Substantia nigra (tissue), 51 donors: ENCODE measurements at places on chromosomes 11 and 22.

DNA sequence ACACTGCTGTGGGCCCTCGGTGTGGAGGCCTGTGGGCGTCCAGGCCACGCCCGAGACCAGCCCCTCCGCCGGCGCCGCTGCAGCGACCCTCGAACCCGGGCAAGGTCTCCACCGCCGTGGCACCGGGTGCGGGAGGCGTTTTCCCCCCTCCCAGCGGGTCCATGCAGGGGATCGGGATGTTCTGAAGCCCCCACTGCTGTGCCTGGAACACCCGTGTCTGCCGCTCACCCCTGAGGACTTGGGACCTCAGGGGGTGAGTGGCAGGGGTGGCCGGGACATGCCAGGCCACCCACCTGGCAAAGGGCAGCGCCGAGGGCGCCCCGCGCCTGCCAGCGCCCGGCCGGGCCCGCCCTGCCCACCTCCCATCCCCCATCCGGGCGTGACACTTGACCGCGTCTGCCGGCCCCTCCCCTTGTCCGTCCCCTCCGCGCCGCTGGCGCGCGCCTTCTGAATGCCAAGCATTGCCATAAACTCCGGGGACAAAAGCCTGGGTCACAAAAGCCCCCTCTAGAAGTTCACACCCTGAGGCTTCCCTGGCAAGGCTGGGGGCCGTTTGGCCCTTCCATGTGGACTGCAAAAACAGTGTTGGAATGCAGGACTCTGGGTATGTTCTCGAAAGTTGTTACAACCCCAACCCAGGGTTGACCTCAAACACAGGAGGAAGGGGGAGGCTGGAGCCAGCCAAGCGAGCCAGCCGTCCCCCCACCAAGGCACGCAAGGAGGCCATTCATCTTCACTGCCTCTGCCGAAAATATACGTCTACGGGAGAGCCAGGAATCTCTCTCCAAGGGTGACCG lies 819 bp upstream of the KCNQ1OT1 start:
- DNase-seq = no peak

GRCh38 chr11:829176-829846 lies 1.6 kb downstream of the CRACR2B start:
- DNase-seq = no peak

GRCh38 chr11:12496181-12497025 lies 119.0 kb downstream of the PARVA start:
- DNase-seq = no peak

DNA sequence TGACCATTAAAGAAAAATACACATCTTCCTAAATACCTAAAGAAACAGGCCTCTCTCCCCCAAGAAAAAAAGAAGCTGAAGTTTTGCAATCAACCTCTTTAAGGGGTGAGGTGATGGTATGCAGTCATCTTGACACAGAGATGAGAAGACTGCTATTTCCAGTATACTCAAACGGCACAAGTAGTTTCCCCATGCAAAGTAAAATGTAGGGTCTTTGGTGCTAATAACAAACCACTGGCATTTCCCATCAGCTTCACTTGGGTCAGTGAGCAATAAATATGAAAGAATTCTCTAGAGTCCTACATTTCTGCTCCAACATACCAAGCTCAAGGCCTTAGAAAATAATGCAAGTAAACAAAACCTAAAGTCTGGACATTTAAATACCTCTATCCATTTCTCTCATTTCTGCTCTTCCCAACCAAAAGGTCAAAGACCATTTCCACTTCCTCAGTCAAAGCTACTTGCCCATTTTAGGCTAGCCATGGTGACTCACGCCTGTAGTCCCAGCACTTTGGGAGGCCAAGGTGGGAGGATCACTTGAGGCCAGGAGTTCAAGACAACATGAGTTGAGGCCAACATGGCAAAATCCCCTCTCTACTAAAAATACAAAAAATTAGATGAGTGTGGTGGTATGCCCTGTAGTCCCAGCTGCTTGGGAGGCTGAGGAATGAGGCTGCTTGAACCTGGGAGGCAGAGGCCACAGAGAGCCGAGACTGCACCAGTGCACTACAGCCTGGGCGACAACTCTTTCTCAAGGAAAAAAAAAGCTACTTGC lies 39.5 kb upstream of the CHRNA10 start:
- DNase-seq = no peak

- DNase-seq = no peak
Observed at GRCh38 chr11:102253020-102253715, 64.1 kb upstream of the BIRC3 start.

DNA sequence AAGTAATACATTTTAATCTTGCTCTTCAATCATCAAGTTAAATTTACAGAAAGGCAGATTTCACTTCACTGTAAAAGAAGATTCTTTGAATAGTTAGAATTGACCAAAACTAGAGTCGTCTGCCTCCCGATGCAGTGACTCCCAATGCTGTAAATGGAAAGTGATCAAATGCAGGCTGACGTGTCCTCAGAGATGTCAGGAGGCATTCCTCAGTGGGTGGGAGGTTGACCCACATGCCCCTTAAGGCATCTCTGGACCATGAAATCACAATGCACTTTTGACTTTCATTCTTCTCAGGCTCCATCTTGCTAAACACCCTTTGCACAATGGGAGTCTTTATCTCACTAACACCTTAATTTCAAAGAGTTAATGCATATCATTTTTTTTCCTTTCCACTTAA lies 19.0 kb upstream of the CECR2 start:
- DNase-seq = no peak
